ENCODE measurements at places on chromosomes 13 and 19.

DNA sequence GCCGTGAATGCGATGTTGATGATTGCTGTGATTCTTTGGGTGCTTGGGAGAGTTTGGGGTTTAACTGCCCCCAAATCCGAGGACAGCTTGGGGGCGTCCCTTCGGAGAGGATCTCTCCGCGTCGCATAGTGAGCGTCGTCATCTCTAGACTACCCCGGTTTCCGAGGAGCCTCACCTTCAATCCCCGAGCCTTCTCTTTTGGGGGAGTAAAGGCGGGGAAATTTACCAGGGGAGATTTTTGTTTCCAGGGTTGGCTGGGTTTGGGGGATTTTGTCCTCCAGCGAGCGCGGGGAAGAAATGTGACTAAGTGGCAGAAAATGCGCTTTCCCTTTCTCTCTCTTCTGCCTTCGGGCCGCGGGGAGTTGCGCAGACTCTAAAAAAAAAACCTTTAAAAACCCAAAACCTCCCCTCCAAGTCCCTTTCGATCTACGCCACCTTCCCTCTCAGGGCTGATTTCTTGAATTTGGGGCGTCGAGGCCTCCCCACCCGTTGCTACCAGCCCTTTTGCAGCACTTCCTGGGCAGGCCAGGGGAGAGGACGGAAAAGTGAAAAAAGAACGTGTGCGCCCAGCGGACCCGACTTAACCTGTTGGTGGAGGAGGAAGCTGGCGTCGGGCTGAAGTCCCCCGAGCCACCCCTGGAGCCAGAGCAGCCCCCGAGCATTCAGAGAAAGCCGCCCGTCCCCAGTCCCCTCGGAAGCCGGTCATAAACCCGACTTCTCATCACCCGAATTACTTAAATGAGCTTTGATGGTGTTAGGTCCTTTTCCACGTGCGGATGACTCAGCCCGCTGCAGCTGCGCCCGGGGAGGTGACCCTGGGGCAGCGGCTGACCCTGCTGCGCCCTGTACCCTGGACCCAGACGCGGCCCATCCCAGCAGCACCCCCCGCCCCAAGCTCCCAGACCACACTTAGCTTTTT is 17.7 kb downstream of the NFIX start:
- no peak for DNase-seq

DNA sequence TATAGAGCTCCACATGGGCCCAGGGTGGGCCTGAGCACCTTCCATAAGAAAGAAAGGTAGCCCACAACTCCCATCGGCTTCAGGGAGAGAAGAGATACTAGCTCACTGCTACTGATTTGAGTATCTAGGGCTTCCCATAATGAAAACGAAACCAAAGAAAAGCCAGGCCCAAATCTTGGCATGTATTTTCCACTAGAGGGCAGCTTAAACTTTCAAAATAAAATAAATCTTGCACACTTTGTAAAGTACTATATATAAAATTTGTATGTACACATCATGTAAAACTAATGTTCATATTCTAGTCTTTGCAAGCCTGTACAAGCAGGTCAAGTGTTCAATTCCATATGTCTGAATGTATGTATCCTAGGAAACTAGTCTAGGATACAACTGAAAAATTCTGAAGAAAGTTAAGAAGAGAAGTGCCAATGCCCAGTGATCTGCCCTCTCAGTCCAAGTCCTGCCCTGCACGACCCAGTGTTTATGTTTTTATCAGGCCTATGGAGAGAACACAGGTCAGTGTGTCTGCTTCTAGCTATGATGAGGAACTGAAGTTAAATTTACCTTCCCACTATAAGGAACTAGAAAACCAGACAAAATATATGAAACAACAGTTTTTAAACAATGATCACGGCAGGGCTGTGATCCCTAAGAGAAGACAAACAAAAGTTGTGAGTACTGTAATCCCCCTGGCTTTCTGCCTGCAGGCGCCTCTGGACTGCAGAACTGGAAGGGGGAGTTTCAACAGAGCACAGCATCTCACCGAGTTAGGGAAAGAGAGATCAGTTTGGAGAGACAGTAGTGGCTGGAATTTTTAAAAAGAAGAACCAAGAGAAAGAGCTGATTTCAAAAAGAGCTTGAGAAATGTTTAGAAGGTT is 475.7 kb downstream of the UQCRFS1 start:
- no peak for DNase-seq

GRCh38 chr19:37095859-37096258 is 17.6 kb downstream of the ZNF420 start:
- DNase-seq = no peak

DNA sequence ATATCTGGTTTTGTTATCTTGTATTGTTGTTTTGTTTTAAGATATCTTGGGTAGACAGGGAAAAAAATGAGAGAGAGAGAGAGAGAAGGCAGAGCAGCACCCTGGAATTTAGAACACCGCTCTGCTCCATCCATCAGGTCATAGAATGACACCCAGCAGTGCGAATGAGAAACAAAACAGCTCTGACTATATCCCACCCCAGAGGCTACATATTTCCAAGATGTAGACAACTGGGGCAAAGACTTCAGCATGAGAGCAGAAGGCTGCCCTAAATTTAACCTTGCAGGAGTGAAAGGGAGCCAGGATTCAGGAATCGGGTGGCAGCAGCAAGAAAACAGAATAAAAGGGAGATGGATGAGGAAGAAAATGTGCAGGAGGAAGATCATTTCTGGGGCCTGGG is 46.5 kb downstream of the TNFSF13B start:
- DNase-seq = no peak

GRCh38 chr19:5585461-5586299 is 17.9 kb upstream of the TINCR start:
- DNase-seq = no peak

- DNase-seq = no peak
These were observed 1.1 kb upstream of the PLVAP start for GRCh38 chr19:17378271-17378670.

DNA sequence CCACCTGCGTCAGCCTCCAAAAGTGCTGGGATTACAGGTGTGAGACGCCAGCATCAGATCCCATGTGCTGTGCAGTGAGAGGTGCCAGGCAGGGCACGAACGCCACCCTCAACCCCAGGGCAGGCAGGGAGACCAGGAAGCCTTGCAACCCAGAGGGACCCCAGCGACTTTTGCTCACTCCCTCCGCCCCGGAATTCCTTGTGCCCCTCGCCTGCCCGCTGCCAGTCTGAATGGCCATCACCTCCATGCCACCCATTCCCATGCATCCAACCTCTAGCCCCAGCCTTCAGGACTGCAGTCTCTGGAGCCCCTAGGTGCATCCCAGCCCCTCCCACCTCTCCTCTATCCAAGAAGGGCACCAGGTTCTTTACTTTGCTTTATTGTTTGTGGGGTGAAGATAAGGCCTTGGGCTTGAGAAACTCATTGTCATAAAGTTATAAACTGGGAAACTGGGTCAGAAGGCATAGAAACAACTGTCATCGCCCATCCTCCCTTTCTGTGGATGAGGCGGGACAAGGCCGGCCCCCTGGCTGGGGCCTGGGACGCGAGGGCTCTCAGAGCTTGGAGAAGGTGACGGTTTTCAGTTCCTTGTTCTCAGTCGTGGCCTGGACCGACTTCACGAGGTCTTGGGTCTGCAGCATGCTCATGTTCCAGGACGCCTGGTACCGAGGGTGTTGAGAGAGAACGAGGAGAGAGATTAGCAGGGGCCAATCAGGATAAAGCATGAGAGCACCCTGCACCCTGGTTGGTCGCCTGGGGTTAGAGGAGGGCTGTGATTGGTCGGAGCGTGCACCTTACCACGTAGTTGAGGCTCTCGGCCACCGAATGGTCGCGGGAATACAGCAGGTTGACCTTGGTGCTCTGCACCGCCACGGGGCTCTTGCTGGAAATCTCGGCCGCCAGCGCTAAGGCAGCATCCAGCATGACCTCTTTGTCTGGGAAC is 2.6 kb upstream of the LGALS4 start:
- DNase-seq = no peak

DNA sequence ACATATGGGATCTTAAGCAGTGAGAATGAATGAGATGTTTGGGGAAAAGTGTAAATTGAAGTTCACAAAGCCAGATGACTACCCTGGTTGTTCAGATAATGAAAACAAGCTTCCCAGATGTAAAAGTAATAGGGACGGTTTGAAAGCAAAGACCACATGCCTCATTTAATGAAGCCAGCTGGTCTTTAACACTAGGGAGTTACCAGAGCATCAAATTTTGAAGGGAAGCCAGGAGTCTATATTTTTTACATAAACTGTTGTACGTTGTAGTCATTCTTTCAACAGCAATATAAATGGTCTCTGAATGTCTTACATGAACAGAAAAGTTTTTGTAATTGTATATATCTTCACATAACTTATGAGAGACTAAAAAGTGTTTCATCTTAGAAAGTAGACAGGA is 2604.5 kb upstream of the PCDH20 start:
- DNase-seq = no peak

GRCh38 chr13:29964181-29964845 is 113.9 kb upstream of the UBL3 start:
- DNase-seq = no peak

DNA sequence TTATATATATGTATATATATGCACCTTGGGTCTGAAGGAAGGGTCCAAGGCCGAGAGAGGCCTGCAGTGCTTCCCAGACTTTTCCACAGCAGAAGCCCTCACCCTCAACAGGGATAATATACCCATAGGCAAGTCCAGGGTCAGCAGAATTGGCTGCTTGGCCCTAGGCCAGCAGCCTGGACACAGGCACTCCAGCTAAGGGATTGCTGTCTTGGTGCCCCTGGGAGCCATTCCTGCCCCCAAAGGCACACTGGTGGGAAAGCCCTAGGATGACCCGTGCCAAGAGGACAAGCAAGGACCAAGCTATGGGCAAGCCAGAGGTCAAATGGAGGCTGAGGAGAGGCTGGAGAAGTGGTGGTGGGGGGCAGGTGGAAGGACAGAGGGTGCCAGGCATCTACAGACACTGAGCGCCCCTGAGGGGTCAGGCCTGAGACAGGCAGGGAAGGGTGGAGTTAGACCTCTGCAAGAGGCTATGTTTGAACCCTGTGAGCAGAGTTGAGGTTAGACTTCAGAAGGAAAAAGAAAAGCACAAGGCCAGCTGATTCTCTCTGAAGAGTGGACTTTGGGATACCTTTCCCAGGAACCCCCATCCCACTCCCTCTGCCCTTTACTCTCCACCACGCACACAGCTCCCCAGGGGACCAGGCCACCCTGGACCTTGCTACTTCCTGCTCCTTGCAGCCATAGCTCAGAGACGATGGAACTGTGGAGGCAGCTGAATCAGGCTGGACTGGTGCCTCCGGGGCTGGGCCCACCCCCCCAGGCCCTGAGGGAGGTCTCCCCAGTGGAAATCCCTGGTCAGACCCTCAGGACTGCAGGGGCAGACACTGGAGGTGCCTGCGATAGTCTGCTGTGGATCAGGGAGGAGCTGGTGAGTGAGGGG is at the start of gene ERICH4:
ERICH4 (plus strand) TSS at position 684 of the 883 bp plus-strand sequence; CDS start at position 698, 14 bp downstream.
- DNase-seq = no peak

DNA sequence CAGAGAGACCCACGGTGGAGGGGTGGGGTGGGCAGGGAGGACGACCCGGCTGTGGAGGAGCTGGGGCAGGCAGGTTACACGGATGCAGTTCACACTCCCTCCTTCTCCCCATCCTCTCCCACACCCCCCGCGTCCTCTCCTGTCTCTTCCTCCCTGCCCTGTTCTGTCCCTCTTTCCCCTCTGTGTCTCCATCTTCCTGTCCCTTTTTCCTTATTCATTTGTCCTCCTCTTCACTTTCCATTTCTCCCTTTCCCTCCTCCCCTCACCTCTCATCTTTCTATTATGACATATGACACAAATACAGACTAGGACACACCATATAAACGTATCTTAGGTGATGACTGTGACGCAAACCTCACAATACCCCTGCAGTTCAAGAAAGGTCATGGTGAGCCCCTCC is 96.6 kb downstream of the SCGB2B2 start:
- no peak for DNase-seq

Measured in KG1 (cell line).